Sigmoid colon (tissue), 7 donors: ENCODE measurements at places on chromosomes 12 and 14. TPM values are rescaled to one million over a fixed set of nuclear protein-coding genes. Genes with fewer than 3 reads are reported as not detected.

GRCh38 chr14:106840991-106841390 is 1314.6 kb downstream of the TMEM121 start:
- no peaks in the 10 kb centered on the region for H3K4me1 ChIP-seq
- no peak for DNase-seq
- peaks cover 14% of the 10 kb centered on the region for H3K27me3 ChIP-seq
- no peaks in the 10 kb centered on the region for H3K36me3 ChIP-seq
- H3K27ac ChIP-seq: no peak overlapping the region
- no peak overlapping the region for H3K4me3 ChIP-seq

GRCh38 chr12:96141216-96141912 is 52.8 kb upstream of the ELK3 start:
- no peaks in the 10 kb centered on the region for H3K27me3 ChIP-seq
- no peak overlapping the region for H3K27ac ChIP-seq
- no peak for DNase-seq
- no peaks in the 10 kb centered on the region for H3K4me1 ChIP-seq
- H3K4me3 ChIP-seq: no peak overlapping the region
- H3K36me3 ChIP-seq: no peaks in the 10 kb centered on the region

DNA sequence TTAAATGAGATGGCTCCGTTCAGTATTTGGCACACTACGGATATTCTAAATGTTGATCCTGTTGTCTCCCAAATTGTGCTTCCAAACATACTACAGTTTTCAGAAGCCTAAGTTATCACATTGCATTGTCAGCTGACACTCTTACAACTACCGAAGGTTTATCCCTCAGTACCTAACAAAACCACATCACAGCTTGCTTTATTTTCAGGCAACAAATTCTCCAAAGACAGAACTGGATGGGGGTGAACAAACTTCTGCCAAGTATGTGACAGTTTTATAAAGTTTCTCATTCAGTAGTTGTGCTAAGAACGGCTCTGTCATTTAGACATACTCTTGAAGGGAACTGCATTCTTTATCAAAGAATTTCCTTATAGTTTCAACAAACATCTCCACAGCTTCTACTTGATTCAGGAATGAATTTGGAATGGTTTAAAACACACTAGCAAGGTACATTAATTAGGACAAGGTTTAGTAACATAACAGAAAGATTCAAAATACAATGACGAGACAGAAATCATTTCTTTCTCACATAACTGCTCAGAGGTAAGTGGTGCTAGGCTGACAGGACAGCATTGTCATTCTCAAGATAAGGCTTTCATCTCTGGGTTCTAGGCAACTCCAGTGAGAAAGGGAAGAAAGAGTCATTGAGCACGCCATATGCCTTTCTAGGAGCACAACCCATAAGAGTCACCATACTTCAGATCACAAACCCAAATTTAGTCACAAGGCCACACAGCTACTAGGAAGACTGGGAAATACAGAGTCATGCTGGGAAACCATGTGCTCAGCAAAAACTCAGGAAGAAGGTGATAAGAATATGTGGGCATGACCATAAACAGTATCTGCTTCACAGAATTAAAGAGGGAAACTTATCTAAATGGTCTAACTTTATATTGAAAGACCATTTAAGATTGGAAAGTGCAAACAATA is 100.7 kb downstream of the DUSP6 start:
- no peaks in the 10 kb centered on the region for H3K36me3 ChIP-seq
- no peaks in the 10 kb centered on the region for H3K4me1 ChIP-seq
- no peak overlapping the region for H3K4me3 ChIP-seq
- peak overlapping the region; percentile 41 for H3K27ac ChIP-seq
- no peaks in the 10 kb centered on the region for H3K27me3 ChIP-seq
- DNase-seq: no peak

DNA sequence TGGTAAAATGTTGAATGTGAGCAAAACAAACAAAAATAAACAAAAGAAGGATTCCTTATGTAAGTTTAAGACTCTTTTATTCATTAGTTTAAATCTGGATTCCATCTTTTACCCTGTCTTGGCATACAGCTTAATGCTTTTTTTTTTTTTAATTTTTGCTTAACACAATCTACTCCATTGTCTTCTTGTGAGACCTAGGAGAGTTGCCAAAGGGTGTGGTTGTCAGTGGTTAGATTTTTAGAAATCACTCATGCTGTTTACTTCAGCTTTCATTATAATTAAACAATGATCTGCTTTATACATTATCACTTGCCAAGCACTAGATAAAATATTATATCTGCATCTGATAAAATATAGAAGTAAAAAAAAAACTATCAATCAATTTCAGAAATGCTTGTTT is 77.7 kb upstream of the KITLG start:
- no peak overlapping the region for H3K4me3 ChIP-seq
- no peaks in the 10 kb centered on the region for H3K4me1 ChIP-seq
- no peaks in the 10 kb centered on the region for H3K27me3 ChIP-seq
- H3K36me3 ChIP-seq: no peaks in the 10 kb centered on the region

Gene DBX2
- total RNA-seq: not detected

- no peaks in the 10 kb centered on the region for H3K27me3 ChIP-seq
- no peak overlapping the region for H3K4me3 ChIP-seq
- no peak for DNase-seq
- H3K27ac ChIP-seq: peak overlapping the region; percentile 84
- H3K36me3 ChIP-seq: no peaks in the 10 kb centered on the region
- no peaks in the 10 kb centered on the region for H3K4me1 ChIP-seq
These were observed 26.1 kb downstream of the JDP2 start for GRCh38 chr14:75453817-75454434.

Gene MANSC4
- not detected for total RNA-seq
